Panc1 (cell line): ENCODE measurements at places on chromosomes 16 and 17.

DNA sequence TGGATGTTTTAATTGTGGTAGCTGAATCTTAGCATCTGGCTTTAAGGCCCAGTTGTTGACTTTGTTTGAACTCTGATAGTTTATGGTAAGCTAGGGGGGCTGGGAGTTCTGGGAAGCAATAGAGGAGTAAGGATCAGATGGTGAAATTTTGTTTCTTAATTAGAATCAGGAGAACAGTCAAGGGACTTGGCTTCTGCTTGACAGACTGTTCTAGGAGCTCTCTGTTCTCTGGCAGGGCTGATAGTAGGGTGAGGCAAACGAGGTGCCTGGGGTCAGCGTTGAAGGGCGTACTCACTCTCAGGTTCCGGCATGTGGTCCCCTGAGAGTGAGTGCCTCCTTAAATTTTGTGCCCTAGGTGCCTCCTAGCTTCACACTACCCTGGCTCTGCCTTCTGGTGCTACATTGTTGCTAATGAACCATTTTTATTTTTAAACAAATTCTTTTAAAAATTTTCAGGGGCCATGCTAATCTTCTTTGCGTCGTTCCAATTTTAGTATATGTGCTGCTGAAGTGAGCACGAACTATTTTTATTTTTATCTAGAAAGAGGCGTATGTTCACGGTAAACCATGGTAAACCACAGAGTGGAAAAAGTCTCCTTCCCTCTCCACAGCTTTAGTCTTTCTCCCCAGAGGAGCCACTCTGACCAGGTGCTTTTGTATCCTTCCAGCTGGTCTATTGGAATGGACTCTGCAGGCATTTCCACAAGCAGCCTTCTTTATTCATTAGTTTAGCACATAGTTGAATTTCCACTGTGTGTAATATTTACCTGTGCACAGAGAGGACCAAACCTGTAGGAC is 19.7 kb downstream of the SLC7A6 start:
- DNase-seq, result no peak

DNA sequence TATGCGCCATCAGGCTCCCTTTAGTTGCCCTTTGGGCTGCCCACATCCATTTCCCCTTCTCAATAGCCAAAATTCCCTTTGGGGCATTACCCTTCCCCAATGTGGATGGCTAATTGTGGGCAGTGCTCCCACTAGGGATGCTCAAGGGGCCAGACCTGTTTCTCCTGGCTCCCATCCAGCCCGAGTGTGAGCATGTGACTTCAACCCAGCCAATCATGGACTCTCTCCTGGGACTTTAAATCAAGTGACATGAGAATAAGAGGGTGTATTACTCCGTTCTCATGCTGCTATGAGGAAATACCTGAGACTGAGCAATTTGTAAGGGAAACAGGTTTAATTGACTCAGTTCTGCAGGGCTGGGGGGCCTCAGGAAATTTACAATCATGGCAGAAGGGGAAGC is 60.9 kb upstream of the WSB1 start:
- DNase-seq, result no peak

DNA sequence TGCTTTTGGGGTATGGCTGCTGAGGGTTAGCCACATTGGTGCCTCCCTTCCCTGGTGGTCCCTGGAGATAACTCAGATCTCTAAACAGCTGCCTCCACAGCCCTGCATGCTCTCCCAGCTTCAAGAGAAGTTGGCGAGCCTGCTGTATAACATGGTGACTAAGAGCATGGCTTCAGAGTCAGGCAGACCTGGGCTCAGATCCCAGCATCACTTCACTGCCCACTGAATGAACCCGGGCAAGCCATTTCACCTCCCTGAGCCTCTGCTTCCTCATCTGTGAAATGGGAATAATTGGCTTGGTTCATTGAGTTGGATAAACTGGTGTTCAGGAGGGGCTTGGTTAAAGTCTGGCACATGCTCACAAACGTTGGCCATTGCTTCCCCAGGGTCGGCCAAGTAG is 16.6 kb downstream of the KIF1C start:
- DNase-seq, result no peak

DNA sequence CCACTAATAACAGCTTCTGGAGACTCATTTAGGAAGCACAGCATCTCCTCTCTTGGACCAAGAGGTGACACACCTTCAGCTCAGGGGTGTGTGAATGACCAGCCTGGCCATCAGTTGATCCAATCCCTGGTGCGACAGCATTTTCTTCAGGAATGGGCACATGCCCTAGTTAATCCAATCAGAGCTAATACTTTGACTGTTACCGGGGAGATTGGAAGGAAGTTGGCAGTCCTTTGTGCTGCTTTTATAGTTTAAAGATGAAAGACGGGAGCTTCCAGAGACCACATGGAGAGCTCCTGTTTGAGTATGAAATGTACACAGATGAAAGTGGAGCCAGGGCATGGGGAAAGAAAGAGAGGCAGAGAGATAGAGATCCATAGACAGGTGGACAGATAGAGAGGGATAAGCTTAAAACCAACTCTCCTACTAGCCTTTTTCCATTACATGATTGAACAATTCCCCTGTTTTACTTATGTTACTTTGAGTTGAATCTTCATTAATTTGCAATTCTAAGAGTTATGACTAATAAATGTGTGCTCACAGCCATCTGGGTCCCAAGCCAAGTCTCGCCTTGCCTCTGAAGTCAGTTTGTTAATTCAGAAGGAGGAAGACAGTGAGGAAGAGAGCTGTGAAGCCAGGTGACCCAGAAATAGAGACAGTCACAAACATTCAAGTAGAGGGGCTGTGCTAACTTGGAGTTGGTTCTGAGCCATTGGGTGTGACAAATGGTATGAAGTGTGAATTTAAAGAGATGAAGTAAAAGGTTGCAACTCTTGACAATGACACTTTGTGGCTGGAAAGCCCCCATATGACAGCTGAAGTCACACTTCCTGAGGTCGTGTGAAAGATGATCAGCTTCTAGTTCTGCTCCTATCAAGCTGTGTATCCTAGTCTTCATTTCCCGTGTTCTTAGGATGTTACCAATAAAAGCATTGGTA is 120.0 kb upstream of the GOT2 start:
- DNase-seq, result no peak

- no peak for DNase-seq
These were observed 294.2 kb upstream of the FOXF1 start for GRCh38 chr16:86215979-86216585.
